ENCODE measurements at places on chromosomes 16 and 17.

DNA sequence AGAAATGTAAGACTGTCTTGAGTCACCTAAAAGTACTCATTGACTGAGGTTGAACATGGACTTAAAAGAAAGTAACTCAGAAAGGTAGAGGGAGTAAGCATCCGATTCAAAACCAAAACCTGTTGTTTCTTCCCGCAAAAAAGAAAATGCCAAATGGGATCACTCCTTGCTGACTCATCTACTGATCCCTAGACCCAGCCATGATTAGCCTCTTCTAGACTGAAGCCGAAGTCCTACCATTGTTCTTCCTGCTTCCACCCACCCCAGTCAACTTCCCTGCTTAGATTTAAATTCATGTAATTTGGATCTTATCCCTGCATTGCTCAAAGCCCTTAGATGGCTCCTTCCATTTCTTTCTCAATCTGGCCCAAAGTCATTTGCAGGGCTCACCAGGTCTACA is 760.5 kb upstream of the SOX9 start:
- DNase-seq = no peak

DNA sequence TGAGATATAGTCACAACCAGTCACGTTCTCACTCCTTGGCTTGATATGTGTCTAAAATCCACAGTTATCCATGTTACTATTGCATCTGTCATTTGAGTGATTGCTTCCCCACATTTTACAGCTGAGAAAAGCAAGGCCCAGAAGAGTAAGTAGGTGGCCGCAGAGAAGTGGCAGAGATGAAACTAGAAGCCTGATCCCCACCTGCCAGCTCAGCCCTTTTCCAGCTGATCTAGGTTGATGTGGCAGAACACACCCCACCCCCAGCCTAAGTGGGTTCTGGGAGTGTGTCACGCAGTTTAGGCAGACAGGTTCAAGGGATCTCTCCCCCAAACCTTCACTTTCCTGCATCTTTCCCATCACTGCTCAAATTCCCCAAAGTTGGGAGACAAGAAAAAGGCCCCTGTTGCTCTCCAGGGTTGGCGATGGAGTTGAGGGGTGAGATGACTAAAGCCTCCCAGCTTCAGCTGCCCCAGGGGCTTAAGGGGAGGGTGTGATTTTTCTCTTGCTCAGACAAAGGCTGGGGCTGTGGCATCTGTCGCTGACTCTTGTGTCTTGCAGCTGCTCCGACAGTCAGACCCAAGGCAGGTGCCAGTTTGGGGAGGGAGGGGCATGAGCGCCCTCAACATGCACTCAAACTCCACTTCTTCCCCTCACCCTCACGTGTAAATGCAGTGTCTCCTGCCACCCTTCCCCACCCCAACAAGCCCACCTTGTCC is 48.9 kb upstream of the LHX1 start:
- DNase-seq = no peak

DNA sequence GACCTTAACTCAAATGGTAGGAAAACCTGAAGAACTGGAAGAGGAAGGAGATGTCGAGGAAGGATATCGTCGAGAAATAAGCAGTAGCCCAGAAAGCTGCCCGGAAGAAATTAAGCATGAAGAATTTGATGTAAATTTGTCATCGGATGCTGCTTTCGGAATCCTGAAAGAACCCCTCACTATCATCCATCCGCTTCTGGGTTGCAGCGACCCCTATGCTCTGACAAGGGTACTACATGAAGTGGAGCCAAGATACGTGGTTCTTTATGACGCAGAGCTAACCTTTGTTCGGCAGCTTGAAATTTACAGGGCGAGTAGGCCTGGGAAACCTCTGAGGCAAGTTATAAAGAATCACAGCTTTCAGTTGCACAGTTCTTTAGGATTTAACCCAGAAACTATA is 15.5 kb downstream of the ERCC4 start:
- DNase-seq = no peak

DNA sequence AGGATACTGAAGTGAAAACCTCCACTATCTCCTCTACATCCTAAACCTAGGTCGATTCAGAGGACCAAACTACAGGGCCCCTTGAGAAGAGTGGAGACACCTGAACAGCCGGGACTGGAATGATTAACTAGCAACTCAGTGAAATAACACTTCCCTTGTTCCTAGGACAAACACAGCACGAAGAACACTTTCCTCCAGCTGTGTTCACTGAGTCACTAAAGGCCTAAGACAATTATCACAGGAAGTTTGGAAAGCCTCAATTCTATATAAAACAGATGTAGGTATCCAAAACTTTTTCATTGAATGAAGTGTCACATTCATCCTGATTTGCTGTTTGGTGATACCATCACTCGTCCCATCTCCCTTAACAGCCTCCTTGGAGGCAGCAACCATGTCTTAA is 15.5 kb upstream of the CUEDC1 start:
- no peak for DNase-seq

DNA sequence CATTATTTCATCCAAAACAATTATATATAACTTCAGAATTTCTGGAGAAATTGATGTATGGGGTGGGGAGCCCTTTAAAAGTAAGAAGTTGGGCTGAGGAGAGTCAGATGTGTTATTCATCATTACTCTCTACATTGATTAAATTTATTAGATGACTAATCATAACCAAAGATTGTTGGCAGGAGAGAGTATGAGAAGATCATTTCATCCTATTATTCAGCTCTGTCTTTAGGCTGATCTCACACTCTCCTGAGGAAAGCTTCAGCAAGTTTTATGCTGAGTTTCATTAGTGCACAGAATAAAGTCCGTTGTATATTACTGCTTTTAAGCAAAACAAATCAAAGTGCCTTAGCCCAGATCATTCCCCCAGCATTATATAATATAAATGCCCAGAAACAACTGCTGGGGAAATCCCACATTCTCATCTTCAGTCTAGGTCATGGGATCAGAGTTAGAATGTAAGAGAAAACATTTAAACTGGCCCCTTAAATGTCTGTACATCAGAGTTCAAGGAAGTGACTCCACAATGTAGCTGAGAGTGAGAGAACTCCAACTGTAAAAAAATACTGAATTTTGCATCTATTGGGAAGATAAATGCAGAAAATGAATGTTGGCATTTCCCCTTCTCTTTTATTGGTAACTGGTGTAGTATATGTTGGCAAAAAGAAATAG is 130.1 kb upstream of the HLF start:
- DNase-seq = no peak

- no peak for DNase-seq
Observed at GRCh38 chr16:15983898-15984297, 34.5 kb downstream of the ABCC1 start.

Measured in activated CD4-positive, alpha-beta T cell treated with anti-CD3 and anti-CD28 coated beads, Interleukin-2, amount 50 U/mL, for 16 hours (primary cell).